ENCODE measurements at places on chromosomes 2 and 18.

GRCh38 chr2:182530636-182531035, 103.8 kb upstream of the PDE1A start:
- DNase-seq = no peak

GRCh38 chr2:147174824-147175254, 670.0 kb upstream of the ACVR2A start:
- DNase-seq = no peak

GRCh38 chr2:20542746-20543468, 96.0 kb downstream of the RHOB start:
- no peak for DNase-seq

DNA sequence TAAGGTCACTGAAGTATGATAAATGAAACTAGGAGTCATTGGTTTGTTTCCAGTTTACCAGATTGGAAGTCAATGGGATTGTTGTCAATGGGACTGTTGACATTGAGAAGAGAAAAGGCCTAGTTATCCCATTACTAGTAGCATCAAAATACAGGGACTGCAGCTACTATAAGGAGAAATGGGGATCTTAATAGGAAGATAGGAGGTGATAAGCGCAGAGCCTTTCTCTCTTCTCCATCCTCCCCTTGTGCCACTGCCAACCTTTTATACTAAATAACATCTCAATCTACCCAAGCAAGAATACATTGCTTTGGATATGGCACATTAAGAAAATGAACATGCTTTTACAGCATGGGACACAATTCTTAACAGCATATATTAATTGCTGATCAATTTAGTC, 10.5 kb upstream of the BBS5 start:
- no peak for DNase-seq

GRCh38 chr2:974054-974453, 23.4 kb downstream of the SNTG2 start:
- no peak for DNase-seq

DNA sequence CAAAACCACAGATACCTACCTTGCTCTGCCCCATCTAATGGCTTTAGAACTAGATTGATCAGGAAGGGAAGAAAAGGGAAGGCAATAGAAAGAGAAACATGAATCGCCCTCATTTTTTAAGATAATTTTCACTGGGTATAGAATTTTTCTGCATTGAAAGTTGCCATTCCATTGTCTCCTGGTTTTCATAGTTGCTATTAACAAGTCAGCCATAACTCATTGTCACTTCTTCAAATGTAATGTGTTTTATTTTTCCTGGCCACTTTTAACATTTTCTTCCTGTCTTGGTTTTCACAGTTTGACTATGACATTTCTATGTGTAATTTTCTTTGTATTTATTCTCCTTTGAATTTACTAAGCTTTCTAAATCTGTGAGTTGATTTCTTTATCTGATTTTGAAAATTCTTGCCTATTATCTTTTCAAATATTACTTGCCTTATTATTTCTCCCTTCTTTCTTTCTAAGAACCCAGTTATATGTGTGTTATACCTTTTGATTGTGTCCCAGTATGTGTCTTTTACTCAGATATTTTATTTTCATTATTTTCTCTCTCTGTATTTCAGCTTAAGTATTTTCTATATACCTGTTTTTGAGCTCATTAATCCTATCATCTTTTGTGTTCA, 85.5 kb upstream of the GLI2 start:
- no peak for DNase-seq

DNA sequence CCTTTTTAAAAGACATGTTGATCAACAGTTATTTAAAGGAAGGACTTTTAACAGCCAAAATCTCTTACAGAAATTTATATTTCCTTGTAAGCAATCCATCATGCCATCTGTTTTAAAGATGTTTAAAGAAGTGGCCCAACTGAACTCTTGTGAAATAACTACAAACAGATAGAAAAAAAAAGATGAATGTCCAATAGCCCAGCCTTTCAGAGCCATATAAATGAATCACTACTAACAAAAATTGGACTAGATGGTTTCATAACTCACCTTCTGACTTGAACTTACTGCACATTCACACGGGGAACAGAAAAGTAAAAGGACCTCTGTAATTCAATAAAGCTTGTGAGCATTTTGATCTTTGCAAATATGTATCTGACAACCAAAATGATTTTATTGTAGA, 319.0 kb upstream of the CHAC2 start:
- no peak for DNase-seq

DNA sequence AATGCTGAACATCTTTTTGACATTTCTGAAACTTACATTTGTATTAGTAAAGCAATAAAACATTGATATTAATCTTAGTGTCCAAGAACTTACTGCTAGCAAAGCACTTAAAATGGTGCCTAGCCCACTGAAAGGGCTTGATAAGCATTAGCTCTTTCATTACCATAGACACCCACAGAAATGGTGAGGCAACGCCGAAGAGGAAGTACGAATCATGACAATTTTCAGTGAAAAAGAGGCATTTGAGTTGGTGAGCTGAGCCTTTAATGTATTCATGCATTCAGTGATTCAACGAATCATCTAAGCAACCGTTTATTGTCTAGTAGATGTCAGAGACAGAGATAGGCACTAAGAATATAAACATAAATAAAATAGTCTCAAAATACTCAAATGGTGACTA, 101.1 kb downstream of the PIGN start:
- DNase-seq = no peak

DNA sequence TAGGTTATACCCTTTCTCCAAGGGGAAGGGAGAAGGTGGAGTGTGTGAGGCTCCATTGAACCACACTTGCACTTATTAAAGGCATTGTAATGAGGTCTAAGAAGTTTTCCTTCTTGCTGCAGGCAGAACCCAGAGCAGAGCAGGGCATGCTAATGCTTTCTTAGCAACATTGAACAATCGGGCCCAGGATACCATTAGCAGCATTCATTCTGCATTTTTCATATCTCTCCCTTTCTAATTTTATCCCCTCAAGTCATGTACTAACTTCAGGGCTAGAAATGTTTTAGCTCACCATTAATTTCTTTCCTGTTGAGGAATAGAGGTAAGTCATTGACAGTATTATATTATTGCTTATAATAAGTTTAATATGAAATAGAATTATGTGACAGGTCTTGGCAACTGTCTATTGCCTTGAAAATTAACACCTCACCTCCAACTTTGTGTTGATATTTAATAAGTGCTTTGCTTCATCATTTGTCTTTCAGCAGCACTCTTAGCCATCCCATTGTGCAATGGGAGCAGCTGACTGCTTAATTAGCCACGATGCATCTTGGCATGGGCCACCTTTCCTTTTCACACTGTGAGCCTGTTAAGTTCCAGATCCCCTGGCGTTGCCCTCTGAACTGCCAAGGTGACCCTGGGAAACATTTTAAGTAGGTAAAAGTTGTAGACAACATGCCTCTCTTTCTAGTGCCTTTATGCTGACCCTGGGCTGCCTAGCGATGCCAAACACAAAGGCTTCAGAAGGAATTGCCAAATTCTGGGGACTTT, 300.8 kb upstream of the MEX3C start:
- no peak for DNase-seq

DNA sequence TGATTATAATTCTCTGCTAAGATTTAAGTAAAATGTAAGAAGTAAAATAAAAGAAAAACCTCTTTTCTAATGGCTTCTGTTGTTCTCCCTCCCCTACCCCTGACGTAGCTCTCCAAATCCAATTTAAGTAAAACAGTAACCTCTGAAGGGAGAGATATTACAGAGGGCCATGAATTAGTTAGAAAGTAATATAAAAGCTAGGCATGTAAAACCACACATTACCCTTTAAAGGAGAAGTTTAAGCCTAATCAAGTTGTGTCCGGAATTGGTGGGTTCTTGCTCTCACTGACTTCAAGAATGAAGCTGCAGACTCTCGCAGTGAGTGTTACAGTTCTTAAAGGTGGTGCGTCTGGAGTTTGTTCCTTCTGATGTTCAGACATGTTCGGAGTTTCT, 116.9 kb upstream of the SCN7A start:
- no peak for DNase-seq

- DNase-seq = peak; percentile 5
Measured at GRCh38 chr2:202278036-202278760, 12.6 kb downstream of the NOP58 start.

GRCh38 chr2:75018162-75018561, 59.7 kb downstream of the POLE4 start:
- DNase-seq = no peak

- DNase-seq = no peak
Measured at GRCh38 chr2:26583381-26583911, 57.7 kb downstream of the CIB4 start.

DNA sequence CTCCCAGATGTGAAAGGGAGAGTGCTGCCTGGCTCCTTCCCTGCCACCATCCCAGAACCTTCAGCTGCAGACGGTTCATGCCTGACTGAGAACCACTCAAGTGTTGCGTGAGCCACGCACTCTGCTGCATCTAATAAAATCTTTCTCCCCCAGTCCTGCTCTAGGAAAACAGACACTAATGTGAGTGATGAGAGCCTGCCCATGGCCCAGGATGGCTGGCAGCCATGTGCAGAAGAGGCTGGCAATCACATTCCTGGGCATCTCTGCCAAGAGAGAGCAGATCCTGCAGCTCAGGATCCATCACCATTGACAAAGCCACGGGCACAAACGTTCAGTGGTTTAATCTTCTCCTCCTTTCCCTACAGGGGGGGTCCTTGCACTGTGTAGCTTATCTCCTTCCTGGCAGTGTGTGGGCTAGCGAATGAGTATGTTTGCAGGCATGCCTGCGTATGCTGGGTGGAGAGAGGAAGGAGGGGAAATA, 477.5 kb downstream of the SLC4A3 start:
- DNase-seq = no peak
